ENCODE measurements at places on chromosomes 1 and 21.

- DNase-seq, result no peak
Observed at GRCh38 chr1:118963456-118964430, 24.4 kb downstream of the TBX15 start.

GRCh38 chr1:13797397-13797796 is 97.4 kb downstream of the PRDM2 start:
- DNase-seq, result no peak

GRCh38 chr1:109531826-109532364 is 7.8 kb upstream of the GPR61 start:
- DNase-seq, result no peak

GRCh38 chr1:226111098-226111882 is 48.8 kb downstream of the H3-3A start:
- DNase-seq, result no peak

DNA sequence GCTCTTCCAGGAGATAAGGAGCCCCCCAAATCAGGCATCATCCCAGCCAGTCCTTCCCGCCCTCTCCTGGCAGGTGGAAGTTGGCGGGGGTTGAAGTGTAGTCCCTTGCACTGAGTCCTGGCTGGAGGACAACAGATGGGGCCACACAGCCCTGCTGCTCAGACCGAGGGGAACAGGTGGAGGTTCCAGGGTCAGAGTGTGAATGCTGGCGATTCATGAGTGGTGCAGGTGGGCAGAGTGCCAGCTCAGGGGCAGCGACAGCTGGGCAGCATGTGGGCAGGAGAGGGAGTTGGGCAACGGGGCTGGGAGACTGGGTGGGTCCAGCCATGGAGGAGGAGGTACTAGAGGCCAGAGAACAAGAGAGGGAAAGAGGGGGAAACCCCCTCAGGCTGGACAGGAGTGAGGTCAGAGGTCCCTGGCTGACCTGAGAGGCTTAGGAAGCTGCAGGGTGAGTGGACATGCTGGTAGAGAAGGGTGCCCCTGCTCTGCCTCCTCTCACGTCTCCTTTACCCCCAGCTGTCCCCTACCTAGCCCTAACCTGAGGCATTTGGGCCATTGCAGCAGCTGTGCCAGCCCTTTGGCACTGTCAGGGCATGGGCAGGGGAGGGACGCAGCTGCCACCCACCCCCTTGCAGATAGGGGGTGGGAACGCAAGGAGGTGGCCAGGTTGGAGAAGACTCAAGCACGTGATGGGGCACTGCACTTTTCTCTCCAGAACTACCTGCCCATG is 11.3 kb upstream of the ADORA1 start:
- no peak for DNase-seq

DNA sequence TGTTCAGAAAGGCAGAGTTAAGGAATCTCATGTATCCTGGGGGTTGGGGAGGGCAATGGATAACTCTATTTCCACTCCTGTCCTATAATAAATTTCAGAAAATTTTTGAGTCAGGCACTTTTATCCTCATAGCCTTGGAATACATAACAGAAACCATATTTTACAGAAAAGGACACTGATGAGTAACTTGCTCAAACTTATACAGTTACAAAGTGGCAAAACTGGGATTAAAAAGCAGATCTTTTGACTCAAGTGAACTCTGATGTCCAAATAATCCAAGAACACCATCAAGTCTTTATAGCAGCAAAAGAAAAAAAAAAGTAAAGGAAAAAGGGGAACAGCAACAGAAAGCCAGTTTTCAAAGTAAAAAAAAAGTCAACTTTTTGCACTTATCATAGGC is 36.9 kb downstream of the PHC2 start:
- DNase-seq, result no peak

- DNase-seq, result no peak
Observed at GRCh38 chr1:240784776-240785175, 172.8 kb upstream of the GREM2 start.

DNA sequence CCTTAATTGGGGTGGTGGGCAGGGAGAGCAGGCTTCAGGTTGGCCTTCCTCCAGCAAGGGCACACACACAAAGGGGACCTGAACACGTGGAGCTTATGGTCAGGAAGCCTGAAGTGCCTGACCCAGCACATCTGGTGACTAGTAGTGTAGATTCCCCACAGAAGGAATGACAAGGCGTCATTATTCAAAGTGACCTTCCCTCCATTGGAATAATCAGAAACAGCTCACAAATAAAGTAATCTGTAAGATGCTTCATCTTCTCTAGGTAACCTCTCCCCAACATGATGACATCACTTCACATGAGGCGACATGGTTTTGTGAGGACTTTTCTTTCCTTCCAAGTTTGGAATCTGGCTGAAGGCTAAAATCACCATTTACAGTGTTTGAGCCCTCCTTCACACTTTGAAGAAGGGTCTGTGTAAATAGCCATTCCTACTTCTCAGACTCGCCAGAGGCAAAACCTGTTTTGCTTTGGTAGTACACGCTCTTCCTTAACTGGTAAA is 32.8 kb upstream of the ERG start:
- DNase-seq, result no peak

DNA sequence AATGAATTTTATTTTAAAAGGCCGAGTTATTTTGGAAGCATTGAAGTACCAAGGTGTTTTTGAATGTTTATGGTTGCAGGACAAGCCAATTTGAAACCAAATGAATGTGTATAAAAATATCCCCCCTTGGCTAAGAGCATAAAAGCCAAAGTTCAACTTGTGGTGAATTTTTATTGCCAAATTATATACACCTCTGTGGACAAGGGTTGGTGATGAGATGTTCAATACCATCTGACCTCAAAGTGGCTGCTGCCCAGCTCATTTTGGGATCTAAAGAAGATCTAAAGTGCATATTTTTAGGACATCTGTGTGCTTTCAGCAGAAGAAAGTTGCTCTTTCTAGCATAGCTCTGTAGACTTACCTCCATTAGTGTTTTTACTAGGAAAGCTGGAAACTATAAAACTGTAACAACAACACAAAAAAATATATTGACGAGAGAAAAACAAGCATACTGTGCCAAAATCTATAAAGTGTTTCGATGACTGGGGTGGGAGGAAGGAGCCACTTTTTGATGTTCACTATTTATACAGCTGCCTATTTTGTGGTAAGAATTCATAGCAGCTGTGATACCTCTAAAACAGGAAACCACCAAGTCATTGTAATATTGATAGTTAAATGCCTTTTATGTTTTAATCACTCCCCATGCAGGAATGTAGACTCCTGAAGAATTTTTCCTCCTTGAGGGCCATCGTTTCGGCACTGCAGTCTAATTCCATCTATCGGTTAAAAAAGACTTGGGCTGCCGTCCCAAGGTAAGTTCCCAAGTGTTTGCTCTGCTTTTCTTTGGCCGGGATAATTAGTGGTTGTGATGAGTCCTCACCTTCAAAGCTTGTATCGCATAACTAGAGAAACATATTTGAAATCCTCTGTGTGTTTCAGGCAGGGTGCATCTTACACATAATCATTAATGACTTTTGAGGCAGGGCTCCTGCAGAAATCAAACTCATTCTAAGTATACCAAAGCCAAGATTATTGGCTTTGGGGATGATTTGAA is 83.2 kb downstream of the RGL1 start:
- no peak for DNase-seq

DNA sequence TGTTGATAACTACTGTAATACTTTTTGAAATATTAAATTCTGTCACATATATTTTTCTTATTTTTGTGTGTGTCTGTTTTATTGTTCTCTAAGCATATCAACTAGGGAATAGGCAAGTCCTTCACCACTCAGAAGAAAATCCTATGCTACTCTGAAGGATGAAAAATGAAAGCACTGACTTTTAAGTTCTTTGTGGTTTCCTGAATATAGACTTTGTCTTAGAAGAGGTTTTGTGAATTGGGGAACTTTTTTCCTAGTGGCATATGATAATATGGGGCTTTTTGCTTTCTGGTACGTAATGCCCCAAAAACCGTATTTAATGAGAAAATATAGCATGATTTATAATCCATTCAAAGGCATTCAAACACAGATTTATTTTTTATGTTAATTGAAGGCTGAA is 136.0 kb downstream of the SNX7 start:
- DNase-seq, result no peak

DNA sequence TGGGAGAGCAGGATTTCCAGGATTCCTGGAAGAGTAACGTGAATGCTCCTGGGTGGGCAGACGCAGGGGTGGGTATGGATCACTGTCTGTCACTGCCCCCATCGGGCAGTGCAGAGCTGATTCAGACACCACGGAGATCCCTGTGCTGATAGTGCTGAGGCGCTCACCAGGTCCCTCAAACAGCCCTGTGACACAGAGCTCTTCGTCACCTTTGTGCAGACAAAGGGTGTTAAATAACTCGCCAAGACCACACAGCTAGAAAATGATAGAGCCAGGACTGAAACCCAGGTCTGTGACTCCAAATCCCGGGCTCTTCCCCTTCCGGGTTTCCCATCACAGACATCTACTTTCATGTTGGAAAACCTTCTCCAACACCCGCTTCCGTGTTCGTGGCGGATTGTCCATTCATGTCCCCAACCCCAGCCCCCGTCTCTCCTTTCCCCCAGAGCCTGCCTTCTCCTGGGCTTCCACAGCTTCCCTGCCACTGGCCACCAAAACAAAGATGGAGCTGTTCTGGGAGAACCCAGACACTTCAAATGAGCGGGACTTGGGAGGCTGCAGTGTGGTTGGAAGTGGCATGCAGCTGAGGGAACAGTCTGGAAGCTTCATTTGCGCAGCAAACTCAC is 2.6 kb downstream of the EFHD2 start:
- DNase-seq, result no peak

DNA sequence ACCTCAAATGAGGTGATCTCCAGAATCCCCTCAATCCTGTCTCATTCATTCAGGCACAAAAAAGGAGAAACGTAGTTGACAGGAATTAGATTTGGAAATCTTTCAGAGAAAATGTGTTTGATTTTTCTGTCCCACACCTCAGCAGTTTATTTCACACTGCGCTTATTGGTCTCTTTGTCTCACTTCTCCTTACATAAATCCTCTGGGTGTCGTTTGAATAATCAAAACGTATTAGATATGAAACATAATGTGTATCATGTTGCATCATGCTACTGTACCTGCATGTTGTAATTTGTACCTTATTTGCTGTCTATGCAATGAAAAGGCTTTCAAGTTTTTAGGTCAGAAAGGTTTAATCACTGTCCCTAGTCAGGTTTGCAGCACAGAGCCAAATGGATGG is 255.7 kb downstream of the DISC1 start:
- no peak for DNase-seq

- no peak for DNase-seq
Observed at GRCh38 chr1:35559317-35559944, 1.8 kb downstream of the NCDN start.

- no peak for DNase-seq
Observed at GRCh38 chr21:14737922-14738321, 191.8 kb upstream of the SAMSN1 start.

DNA sequence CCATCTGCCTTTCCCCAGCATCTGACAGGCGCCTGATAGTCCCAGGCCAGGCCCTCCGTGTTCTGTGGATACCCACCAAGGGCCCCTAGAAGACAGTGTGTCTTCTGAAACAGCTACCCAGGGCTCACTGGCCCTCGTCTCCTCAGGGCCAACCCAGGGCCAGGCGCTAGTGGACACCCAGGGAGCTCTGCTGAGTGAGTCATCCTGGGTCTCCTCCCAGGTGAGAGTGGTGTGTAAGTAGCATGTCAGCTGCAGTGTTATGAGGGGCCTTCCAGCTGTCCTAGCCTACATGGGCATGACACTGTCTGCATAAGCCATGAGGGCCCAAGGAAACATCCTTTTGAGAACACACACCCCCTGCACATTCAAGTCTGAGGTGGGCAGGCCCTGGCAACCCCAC is 36.7 kb downstream of the CHD5 start:
- DNase-seq, result no peak

GRCh38 chr1:185601189-185601588 is 133.0 kb upstream of the HMCN1 start:
- DNase-seq, result no peak

GRCh38 chr1:230632273-230632873 is 9.9 kb upstream of the COG2 start:
- peak; percentile 13 for DNase-seq

- no peak for DNase-seq
Observed at GRCh38 chr21:42252778-42253340, 33.9 kb downstream of the ABCG1 start.

GRCh38 chr1:62321446-62321845 is 2.2 kb upstream of the KANK4 start:
- no peak for DNase-seq

DNA sequence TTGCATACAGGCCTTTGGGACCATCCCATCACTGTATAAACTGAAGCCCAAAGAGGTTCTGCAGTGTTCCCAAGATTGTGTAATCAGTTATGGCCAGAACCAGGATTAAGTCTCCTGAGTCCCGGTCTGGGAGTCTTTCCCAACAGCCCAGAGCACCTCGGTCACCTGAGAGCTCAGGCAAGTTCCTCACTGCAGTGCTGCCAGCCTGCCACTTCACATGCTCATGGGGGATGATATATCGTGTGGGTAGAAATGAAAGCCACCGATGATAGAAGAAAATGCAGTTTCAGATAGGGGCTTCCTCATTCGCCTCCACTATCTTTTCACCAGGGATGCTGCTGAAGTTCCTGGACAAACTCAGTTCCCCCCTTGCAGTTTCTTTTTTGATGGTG is 30.4 kb downstream of the FHAD1 start:
- no peak for DNase-seq

GRCh38 chr1:118827636-118828035 is 160.5 kb downstream of the TBX15 start:
- no peak for DNase-seq

GRCh38 chr1:173354937-173355280 is 122.2 kb upstream of the PRDX6 start:
- DNase-seq, result no peak

DNA sequence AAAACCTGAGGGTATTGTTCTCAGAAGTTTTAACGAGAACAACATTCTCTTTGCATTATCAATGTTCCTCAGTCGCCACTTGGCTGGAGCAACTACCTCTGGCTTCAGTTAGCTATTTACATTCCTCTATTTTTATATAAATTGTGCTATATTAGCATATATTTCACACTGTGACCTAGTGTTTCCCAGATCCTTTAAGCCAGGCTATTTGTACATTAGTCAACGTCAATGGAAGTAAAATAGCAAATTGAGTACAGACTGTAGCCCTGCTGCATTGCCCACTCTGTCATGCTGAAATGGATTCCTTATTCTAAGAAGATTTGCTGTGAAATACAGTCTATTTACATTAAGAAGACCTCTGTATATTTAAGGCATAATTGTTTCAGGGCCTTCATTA is 213.8 kb downstream of the ROR1 start:
- DNase-seq, result no peak

GRCh38 chr1:155200920-155201319 is 6.8 kb downstream of the THBS3 start:
- DNase-seq, result no peak

GRCh38 chr1:234149217-234149616 is 224.0 kb upstream of the COA6 start:
- DNase-seq, result no peak

- DNase-seq, result no peak
Observed at GRCh38 chr21:25373126-25374082, 233.9 kb downstream of the MRPL39 start.

DNA sequence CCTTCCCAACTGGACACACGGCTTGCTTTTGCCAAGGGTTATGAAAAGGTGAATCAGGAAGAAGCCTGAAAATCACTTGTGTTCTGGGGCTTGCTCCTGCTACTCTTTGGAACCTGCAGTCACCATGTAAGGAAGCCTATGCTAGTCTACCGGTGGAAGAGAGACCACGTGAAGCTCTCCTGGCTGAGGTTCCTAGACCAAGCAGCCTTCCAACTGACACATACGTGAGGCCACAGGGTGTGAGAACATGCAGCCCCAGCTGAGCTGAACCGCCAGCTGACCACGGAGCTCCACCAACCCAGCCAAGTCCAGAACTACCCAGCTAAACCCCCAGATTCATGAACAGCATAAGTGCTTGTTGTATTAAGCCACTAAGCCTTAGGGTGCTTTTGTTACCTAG is 72.8 kb upstream of the KRTAP19-8 start:
- no peak for DNase-seq

GRCh38 chr1:151006327-151007052 is at the start of gene MINDY1:
TSS of gene MINDY1 (minus strand) at chr1:151006902. CDS start at chr1:151002617, 4,285 bp downstream.
- DNase-seq, result no peak
